CD4-positive, alpha-beta memory T cell (primary cell): ENCODE measurements at places on chromosomes 13 and 19.

- no peak for DNase-seq
Observed at GRCh38 chr13:110468986-110469495, 92.5 kb downstream of the RAB20 start.

DNA sequence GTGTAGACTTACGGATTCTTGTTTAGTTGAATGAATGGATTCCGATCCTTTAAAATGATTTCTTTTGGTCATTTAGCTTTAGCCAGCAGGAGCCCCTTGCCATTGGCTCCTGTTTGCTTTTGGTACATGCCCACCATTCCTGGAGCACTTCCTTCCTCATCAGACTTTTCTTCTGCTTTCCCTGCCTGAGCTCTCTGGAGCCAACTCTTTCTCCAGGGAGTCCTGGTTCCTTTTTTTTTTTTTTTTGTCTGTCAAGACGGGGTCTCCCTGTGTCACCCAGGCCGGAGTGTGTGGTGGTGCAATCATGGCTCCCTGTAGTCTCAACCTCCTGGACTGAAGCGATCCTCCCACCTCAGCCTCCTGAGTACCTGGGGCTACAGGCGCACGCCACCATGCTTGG is 37.8 kb downstream of the SMARCA4 start:
- DNase-seq: no peak

GRCh38 chr13:112962911-112963625 is 5.9 kb upstream of the MCF2L start:
- no peak for DNase-seq

- DNase-seq: no peak
Observed at GRCh38 chr19:19580418-19580817, 38.1 kb downstream of the PBX4 start.

DNA sequence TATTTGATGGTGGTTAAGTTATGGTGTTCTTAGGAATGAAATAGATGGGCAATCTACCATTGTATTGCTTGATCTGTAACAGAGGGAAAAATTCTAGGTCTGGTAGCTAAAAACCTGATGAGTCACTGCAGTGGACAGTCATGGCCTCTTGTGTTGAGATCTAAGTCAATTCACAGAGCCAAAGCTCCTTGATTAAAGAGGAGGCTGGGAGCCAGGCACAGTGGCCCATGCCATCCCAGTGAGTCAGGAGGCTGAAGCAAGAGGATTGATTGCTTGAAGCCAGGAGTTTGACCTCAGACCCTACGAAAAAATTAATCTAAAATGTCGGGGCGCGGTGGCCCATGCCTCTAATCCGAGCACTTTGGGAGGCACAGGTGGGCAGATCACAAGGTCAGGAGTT is 67.1 kb upstream of the KPNA3 start:
- no peak for DNase-seq

GRCh38 chr19:11337080-11337479 is 2.4 kb downstream of the RAB3D start:
- no peak for DNase-seq

DNA sequence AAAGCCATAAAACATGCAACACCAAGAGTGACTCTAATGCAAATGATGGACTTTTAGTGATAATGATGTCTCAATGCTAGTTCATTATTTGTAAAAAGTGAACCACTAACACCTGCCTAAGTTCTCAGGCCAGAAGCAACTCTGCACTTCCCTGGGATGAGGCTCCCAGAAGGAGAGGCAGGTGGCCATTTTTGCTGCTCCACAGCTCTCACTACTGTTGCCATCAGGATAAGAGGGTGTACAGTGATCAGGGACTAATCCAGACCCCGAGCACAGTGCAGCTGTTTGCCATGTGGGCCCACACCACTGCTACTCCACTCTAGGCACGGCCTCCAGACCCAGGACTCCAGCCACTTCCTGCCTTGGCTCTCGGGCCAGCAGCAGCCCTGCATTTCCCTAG is 828.3 kb upstream of the MIR17HG start:
- no peak for DNase-seq

GRCh38 chr13:49071341-49071937 is 95.7 kb downstream of the FNDC3A start:
- no peak for DNase-seq

DNA sequence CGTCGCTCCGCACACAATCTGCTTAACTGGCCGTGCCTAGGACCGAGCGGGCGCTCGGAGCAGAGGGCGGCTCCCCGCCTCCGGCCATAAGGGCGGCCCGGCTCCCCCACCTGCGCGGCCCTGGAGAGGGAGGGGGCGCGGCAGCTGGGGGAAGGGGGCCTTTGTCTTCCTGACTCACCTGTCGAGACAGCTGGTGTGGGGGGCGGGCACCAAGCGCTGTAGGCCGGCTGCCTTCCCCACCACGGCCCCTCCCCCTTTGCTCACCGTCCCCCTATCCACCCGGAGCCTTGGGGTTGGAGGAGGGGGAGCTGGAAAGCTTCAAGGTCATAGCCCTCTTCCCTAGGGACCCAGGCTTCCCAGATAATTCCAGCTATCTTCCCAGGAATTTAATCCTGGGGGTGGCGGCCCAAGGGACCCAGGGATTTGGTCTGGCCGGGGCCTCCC is 1.2 kb downstream of the VASP start:
- DNase-seq: no peak

GRCh38 chr13:44778761-44779484 is 202.8 kb upstream of the TSC22D1 start:
- DNase-seq: no peak

DNA sequence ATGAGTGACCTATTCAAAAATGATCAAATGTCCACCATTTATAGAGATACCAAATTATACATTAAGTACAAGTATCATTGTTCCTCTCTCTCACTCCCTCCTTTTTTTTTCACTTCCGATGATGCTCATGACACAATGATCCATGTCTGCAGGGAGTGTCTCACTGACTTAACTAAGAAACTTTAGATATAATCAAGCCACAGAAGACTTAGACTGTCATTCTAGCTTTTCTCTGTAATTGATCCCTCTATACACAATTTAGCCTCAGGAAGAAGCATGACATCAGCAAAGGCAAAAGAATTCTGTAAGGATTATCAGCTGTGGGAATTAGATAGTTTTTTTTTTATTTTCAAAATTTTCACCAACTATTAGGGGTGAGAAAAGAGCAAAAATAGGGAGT is 734.9 kb upstream of the PCDH9 start:
- DNase-seq: no peak

GRCh38 chr19:28840891-28841290 is 372.1 kb downstream of the UQCRFS1 start:
- DNase-seq: no peak

GRCh38 chr13:51416107-51416506 is 36.7 kb downstream of the INTS6 start:
- no peak for DNase-seq

GRCh38 chr13:112442483-112443090 is 66.4 kb downstream of the SPACA7 start:
- no peak for DNase-seq

GRCh38 chr19:38039966-38040365 is 133.0 kb downstream of the SIPA1L3 start:
- no peak for DNase-seq

GRCh38 chr13:70520275-70521036 is 412.2 kb upstream of the KLHL1 start:
- DNase-seq: no peak

- no peak for DNase-seq
Observed at GRCh38 chr13:62358646-62358932, 942.9 kb upstream of the PCDH20 start.

- DNase-seq: no peak
Observed at GRCh38 chr19:35978832-35979365, 16.1 kb upstream of the SDHAF1 start.

DNA sequence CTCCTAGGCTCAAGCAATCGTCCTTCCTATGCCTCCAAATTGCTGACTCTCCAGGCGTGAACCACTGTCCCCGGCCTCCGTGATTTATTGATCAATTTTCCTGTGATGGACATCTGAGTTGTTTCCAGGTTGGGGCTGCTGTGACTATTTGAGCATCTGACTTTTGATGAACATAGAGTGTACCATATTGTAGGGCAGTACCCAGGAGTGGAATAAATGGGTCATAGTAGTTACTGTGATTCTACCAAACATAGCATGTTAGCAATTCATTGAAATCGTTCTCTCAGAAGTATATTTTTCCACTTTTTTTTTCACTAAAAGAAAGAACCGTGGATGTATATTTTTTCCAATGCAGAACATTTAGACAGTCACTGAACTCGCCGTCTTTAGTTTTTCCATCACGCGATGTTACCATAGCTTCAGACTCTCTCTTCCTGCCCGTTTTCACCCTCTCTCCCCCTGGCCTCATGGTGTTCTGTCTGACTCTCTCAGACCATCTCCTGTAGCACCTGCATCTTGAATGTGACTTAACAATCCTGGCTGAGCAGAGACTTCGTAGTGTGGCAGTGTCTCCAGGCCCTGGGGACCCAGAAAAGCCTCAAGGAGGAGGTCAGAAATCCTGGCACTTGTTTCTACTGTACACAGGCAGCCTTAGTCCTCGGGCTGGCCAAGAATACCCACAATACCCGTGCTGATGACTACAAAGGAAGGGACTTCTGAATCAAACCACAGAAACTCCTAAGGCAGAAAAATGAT is 3.2 kb upstream of the RASGRP4 start:
- DNase-seq: no peak

DNA sequence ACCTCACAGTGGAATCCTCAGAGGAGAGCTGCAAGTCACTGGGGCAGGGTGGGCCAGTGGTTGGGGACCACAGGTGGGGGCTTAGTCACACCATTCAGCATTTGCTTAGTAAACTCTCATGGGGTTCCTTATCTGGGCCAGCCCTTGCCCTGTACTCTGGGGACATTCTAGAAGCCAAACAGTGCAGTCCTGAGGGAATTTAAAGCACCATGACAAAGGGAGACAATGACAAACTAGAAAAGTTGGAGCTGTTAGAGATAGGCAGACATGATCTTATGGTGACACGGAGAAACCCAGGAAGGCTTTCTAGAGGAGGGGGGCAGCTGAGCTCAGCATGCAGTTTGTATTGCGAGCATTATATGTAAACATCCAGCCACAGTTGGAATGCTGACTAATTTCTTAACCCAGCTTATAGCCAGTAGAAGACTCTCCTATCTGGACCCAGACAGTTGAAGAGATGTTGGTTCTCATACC is 87.6 kb downstream of the ZNF429 start:
- DNase-seq: no peak

GRCh38 chr19:29858000-29858596 is 46.3 kb downstream of the CCNE1 start:
- peak; percentile 25 for DNase-seq

DNA sequence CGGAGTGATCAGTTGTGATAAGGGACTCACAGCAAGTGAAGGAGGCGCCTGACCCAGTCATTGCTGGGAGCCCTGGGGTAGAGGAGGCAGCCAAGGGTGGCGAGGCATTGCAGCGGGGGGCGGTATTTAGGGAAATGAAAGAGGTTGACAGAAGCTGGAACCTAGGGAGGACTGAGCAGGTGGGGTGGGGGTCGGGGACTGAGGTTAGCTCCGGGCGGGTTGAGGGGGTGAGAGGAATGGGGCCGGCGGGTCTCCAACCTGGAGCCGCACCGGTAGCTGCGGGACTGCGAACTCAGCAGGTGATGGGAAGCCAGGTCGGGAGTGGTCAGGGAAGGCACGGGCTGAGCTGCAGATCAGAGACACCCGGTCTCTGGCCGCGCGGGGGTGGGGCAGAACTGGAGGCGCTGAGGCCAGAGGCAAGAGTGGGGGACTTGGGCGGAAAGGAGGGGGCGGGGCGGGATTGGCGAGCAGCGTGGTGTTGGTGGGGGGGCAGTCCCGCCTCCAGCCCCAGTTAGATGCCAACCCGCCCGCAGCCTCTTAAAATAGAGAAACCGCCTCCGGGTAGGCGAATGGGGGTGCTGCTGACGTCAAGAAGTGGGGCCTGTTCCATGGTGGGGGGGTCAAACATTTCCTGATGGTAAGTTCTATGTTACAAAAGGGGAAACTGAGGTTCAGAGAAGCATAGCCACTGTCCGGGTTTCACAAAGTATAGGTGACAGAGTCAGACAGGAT is 1.5 kb downstream of the MAST3 start:
- peak; percentile 40 for DNase-seq

GRCh38 chr19:36488846-36489117 is 579 bp downstream of the ZNF566 start:
- no peak for DNase-seq

DNA sequence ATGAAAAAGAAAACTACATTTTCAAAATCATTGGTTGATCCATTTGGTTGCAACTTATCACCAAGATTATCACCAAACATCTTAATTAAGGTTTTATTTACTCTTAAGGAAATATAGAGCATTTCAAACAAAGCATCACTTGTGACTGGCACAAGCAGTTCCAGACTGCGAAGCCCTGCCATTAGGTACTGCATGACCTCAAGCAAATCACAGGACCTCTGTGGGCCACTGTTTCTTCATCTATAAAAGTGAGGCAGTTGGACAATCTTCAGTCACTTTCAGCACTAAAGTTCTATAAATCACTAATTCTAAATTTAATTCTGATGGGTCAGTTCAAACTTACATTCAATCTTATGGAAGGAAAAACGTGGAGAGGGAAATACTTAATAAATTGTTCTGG is 2.0 kb downstream of the ELF1 start:
- DNase-seq: peak; percentile 31

DNA sequence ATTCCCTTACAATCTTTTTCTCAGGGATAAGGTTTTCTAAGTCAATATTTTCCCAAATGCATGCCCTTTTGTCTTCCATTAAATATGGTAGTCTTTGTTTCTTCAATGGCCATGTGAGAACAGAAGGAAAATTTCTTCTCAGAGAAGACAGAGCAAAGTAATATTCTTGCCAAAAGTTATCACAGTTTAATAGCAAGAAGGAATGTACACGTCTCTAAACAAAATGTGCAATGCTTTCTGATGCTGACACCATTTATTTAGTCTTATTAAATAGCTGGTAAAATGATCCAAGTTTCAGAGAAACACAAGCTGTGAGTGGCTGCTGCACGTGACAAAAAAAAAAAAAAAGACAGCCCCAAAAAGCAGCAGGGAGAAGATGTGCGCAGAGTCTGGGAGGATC is 542.5 kb downstream of the GPC6 start:
- no peak for DNase-seq

- DNase-seq: peak; percentile 67
Observed at GRCh38 chr13:40984668-40985366, 34.3 kb downstream of the ELF1 start.

- DNase-seq: no peak
Observed at GRCh38 chr13:71659404-71659803, 207.6 kb downstream of the DACH1 start.

DNA sequence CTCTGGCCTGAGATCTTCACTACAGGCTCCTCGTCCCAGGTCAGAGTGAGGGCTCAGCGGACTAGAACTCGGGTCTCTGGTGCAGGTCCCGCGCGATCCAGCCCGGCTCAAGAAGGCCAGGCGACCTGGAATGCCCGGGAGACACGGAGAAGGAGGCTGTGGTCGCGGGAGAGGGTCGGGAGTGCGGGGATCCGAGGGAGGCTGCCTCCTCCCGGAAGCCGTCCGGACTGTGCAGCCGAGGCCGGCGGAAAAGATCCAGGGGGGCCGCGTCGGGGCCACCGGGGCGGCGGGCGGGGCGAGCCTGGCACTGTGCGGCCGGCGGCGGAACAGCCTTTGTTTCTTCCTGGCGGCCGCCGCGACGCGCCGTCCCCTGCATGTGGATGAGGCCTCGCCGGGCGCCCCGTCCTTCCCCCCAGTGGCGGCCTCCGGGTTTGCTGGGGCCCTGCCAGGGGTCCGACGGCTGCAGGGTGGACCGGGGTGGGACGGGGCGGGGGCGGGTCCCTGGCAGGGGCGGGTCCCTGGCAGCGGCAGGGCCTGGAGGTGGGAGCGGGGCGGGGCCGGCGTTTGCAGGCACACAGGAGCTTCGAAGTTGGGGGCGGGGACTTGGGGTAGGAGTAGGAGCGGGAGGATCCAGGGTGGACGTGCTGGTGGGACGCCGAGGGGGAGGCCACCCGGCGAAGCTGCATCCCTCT is 1.0 kb upstream of the SLC7A10 start:
- no peak for DNase-seq
